ENCODE measurements at places on chromosomes 5 and 9.

DNA sequence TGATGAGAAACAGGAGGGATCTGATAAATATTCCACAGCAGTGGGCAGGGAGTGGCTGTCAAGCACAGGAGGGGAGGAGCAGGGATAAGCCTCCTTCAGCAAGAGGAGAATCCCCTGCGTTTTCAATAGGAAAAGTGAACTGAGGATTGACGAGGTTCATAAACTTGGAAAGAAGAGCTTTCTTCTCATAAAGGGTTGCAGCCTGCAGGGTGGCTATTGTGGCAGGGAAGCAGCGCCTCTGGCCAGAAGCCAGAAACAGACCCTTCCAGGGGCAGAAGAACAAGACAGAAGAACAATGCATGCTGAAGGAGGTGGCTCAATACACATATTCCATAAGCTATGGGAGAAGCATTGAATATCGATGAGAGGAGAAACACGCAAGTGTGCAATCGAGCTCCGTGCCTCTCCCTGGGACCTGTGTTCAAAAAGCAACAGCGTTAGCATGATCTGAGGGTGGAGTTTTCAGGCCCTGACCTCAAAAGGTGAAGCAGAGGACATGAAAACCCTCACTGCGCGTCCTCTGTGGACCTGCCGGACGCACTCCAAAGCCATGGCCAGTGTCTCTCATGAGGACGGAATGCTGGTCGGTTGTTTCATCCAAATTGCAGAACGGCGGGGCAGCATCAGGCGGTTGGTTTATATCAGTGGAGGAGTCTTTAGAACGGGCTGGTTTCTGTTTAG, 67.6 kb downstream of the ANKRD33B start:
- no peak for DNase-seq

- DNase-seq, result no peak
These were observed 193.2 kb downstream of the EFNA5 start for GRCh38 chr5:107477492-107477891.

- DNase-seq, result no peak
These were observed 129.5 kb downstream of the TTLL11 start for GRCh38 chr9:121963528-121963995.

DNA sequence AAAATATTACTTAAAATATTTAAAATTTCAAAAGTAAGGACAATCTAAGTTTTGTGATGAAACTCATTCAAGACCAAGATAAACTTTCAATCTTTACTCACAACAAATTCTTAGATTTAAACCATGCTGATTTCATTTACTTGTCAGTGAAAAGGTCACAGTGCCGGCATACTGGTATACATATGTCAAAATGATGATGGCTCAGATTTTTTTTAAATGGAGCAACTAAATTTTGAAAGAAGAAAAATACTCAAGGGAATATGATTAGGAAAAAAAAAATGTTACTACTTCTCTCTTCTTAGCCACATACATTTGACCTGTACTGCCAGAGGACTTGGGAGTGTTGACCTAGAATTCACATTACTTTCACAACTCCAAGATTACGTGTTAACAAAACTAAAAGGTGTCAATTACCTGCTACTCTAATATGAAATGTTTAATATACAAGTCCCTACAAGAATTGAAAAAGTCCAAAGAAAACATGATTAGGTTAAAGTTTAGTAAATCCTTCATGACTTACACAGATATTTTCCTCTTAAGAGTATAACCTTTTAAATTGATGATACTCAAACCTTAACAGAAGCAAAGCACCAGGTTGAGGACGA, 4.6 kb downstream of the EFNA5 start:
- DNase-seq, result no peak

GRCh38 chr9:89427621-89428221, 70.2 kb downstream of the SEMA4D start:
- DNase-seq, result peak; percentile 60

GRCh38 chr5:132478366-132478871, 12.2 kb downstream of the IRF1 start:
- DNase-seq, result no peak

Measured in stimulated activated CD4-positive, alpha-beta T cell treated with anti-CD3 and anti-CD28 coated beads, Interleukin-1b, Interleukin-23, amount 100 ng/mL, for 1 hour (primary cell).